GM23248 (cell line): ENCODE measurements at places on chromosomes 2 and 18.

DNA sequence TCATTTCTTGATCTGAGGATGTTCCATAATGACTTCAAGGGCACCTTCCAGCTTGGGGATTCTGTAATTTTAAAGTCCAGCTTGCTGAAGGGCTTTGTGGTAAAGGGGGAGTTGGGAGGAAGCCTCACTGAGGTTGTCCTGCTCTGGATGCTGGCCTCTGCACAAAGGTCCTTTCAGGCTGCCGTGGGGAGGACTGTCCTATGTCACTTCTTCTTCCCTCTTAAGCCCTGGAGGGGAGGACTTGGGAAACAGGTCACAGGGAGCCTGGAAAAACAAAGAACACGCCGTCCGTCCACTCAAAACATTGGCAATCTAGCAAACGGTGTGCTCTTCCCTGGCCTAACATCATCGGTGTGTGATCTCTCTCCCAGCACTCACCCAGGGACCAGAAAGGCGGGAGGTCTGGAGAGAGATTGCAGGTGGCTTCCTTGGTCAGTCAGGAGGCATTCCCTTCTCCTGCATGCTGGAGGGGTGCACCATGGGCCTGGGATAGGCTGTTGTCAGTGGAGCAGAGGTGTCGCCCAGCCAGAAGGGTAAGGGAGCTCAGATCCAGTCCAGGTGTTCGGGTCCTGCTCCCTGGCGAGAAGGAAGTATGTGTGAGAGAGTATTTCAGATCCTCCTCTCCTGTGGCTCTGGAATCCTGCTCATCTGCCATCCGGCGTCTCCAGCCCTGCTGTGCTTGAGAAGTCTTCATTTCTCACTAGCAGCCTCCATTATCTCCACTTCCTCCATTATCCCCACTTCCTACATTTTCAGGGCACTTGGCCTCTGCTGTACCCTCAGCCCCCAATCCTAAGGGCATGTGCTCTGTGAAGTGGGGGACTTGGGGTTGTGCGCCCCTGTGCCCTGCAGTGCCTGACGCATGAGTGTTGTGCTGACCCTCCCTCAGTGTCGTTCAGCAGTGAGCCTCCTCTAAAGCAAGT is 20.1 kb downstream of the ASAP2 start:
- DNase-seq = no peak

DNA sequence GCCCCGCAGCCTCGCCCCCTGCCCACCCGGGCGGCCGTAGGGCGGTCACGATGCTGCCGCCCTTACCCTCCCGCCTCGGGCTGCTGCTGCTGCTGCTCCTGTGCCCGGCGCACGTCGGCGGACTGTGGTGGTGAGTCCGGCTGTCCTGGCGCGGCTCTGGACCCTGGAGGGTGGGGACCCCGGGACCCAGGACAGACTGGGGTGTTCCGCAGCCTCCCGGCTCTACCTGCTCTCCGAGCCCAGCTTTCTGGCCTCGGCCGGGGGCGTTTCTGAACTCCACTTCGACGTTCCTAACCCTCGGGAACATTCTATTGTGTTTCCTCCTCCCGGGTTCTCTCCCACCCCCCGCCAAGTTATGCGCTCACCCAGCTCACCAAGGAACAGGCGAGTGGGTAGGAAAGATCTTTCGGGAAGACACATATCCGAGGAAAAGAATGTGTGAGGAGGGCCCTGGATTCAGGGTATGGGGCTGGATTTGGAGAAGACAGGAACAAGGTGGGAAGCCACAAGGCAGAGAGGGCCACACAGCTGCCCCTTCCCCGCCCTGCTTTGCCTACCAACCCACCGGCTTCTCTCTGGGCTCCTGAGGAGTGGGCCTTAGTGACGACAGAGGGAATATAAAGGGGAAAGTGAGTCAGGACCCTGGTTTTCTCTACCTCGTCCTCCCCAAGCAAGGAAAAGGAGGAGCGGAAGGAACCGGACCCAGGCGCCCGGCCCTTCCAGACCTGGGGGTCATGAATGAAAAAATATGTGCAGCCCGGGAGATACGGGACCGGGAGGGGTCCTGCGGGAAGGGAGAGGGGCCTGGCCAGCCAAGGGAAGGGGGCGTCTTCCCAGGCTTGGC is 605 bp downstream of the WNT6 start:
- no peak for DNase-seq

- DNase-seq = no peak
Measured at GRCh38 chr2:95059656-95060370, 34.3 kb downstream of the MAL start.

DNA sequence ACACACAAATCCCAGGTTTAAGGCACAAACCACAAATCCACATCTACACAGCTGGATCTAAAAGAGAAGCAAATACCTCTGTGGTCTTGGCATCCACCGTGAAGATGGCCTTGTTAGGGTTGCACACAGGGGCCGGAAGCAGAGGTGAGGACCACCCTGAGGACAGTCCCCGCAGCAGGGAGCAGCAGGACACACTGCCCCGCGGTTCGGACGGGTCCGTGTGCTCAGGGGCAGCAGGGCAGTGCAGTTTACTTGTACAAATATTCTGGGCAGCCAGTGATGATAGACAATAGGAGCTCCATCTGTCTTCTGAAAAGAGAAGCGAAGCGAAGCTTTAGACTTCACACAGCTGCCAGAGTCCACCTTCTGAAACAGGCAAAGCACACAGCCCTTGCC is 8.8 kb downstream of the PASK start:
- DNase-seq = no peak

- DNase-seq = no peak
Measured at GRCh38 chr2:38199127-38199526, 123.2 kb upstream of the CYP1B1 start.

DNA sequence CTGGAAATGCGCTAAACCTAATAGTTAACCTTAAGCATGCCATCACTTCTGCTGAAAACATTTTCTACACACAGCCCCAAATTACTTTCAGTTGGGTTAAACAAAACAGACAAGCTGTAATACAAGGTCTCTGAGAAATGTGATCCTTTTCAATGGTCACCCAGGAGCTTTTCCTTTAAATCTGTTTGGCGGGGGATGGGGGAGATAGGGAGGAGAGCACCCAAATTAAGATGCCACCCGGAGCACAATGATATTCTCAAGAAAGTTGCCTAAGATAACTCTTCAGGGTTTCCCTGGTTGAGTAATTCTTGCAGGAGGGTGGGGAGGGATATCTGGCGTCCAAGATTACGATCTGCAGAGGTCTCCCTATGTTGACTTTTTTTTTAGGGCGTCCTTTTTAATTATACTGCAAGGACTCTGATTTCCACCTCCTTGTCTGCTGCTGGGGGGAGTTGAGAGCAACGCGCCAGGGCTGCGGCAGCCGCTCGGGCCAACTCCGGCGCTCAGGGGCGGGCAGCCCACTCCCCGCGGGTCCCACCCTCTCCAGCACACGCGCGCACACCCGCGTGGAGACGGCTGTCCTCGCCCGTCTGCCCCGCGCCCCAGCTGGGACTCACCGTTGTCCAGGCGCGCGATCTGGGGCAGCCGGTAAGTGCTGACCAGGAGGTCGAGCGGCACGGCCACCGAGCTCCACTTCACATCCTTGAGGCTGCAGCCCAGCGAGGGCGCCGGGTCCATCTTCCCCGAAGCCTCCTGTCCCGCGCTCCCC is 807 bp downstream of the GAREM1 start:
- peak; percentile 63 for DNase-seq

DNA sequence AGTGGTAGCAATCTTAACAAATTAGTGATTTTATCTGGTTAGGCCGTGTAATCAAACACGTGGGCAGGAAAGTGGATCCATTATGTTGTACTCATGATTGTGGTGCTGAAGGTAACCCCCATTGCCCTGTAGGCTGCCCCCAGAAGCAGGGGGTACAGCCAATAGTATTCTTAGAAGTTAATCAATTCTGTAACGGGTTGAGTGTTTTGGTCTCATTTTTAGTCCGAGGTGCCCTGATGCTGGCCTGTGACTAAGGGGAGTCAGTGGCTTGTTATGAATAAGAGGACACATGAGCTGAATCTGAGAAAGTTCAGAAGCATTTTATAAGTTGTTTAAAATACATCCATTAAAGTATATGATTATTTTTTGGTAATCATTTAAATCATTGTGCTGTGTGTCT is 8.6 kb downstream of the EPAS1 start:
- DNase-seq = no peak

GRCh38 chr2:102008490-102008889 is 16.7 kb downstream of the IL1R2 start:
- DNase-seq = no peak

- DNase-seq = no peak
Measured at GRCh38 chr18:33744032-33744697, 166.1 kb downstream of the ASXL3 start.

DNA sequence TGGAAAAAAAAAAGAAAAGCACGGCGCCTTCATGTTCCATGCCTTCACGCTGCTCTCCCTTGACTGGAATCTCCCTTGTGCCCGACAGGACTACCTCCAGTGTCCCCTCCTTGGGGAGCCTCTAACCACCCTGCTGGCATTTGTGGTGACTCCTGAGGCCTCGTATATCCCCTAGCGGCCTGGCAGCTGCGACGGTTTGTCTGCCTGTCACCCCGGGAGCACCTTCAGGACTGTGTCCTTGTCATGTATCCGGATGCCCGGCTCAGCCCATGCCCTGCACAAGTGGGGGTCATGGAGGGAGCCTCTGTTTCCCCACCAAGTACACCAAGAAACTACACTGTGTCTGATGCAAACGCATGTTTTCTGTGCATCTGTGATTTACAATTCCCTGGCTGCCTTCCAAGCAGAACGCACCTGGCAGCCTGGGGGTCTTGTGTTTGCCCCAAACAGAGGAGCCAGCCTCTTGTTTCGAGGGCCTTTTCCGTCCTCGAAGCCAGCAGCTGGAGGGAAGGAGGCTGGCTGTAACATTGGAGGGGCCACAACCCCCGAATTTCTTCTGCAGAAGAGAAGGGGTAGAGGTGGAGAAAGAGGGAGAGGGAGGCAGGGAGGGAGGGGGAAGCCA is 18.9 kb downstream of the TWIST2 start:
- DNase-seq = peak; percentile 46

GRCh38 chr18:11882636-11883035 is 25.5 kb downstream of the MPPE1 start:
- DNase-seq = no peak

- DNase-seq = peak; percentile 3
Measured at GRCh38 chr2:230230087-230230486, 4.6 kb downstream of the SP140 start.

GRCh38 chr2:26196683-26197418 is 24.0 kb downstream of the GAREM2 start:
- no peak for DNase-seq

GRCh38 chr2:198873503-198874471 is 584.0 kb downstream of the SATB2 start:
- DNase-seq = peak; percentile 73

GRCh38 chr2:70474256-70474848 is 79.3 kb downstream of the TGFA start:
- no peak for DNase-seq

DNA sequence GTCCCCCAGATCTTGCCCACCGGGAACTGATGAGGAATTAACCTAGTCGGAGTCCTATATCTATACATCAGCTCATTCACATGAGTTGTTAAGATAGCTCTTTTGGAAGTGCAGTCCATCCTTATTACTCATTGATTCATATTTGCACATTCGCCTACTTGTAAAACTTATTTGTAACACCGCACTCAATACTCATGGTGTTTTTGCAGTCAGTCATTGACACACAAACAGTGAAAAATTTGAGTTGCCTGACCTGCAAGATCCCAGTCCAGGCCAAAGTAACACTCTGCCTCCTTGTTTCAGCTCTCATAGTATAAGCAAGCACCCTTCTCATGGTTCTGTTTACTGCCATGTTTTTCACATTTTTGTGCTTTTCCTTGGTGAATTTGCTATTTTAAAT is 180.6 kb downstream of the CTIF start:
- DNase-seq = no peak

- peak; percentile 32 for DNase-seq
Measured at GRCh38 chr2:232028071-232028470, 66.6 kb downstream of the DIS3L2 start.

GRCh38 chr2:212173756-212174510 is 364.7 kb downstream of the ERBB4 start:
- DNase-seq = no peak

- DNase-seq = peak; percentile 67
Measured at GRCh38 chr2:133790711-133791110, 222.4 kb upstream of the NCKAP5 start.

DNA sequence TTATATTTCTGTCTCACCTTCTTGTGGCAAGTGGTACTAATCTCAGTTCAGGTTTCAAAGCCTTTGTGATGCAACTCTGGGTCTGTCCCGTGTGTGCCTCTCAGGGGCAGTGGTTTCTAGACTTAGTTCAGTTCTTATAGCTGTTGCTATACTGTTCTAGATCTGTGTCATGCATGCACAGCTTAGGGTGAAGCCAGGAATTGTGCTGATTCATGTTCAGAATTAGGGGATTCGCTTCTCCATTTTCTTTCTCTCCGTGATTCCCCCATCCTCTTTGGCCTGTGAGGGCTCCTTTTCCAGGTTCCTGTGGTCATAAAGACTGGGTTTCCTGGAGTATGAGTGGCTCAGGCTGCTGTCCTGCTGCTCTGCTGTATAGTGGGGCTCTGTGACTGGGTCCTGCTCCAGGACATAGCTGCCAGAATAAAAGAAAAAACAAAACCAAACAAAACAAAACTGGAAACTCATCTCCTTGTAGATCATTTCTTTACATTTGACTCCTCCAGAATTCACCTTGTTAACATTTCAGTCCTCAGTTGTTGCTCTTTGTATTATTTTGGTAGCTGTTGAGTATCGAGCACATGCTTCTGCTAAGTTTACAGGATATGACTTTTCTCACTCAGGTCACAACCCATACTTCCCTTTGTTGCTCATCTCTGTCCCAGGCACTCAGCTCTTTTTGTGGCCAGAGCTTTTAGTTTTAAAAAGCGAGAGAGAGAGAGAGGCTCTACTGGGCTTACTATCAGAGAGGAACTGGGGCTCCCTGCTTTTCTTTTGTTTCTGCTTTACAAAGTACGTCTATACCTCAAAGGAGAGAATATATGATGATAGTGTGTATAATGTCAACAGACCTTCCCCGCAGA is 34.2 kb downstream of the CERS6 start:
- DNase-seq = peak; percentile 54

DNA sequence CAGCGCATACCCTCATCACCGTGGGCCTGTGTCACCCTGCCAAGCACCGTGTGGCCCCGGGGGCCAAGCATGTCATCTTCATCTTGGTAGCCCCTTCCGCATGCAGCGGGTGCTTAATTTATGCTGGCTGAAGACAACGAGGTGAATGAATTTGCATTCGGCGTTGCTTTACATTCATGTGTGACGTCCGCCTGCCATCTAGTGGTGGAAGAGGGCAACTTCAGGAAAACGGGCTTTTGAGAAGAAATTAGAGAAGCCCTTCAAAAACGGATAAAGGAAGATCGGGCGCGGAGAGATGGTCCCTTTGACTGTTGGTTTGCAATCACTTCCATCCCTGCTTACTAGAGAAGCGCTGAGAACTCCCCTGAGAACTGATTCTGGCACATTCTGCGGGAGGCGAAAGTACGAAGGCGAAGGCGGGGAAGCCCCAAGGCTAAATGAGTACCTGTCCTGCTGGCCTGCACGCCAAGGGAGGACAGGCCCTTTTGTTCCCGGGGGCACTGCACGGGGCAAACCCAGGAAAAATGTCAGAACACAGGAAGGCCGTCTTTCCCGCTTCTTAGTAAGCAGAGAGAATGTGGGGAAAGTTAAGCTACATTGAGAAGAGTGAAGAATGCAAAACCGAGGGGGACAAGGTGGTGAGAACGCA is 145.9 kb downstream of the ZNF516 start:
- DNase-seq = peak; percentile 75
